ENCODE measurements at places on chromosomes 5 and 9.

- DNase-seq = no peak
These were observed 234.9 kb upstream of the DAP start for GRCh38 chr5:10995891-10996290.

DNA sequence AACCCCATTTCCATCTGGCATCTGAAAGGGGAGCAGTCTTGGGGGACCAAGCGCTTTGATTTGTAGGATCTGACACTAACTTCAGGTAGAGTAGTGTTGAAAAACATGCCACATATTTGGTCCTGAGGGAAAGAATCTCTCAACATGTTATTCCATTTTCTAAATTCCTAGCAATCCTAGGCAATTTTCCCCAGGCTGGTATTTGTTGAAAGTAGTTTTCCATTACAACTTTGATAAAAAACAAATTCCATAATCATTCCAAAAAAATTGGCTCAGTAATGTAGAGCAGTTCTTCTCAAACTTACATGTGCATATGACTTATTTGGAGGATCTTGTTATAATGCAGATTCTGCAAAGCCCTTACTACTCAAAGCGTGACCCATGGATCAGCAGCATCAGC is 477.9 kb downstream of the ACTL7B start:
- no peak for DNase-seq

GRCh38 chr9:106922026-106922425 is 59.1 kb downstream of the ZNF462 start:
- DNase-seq = no peak

DNA sequence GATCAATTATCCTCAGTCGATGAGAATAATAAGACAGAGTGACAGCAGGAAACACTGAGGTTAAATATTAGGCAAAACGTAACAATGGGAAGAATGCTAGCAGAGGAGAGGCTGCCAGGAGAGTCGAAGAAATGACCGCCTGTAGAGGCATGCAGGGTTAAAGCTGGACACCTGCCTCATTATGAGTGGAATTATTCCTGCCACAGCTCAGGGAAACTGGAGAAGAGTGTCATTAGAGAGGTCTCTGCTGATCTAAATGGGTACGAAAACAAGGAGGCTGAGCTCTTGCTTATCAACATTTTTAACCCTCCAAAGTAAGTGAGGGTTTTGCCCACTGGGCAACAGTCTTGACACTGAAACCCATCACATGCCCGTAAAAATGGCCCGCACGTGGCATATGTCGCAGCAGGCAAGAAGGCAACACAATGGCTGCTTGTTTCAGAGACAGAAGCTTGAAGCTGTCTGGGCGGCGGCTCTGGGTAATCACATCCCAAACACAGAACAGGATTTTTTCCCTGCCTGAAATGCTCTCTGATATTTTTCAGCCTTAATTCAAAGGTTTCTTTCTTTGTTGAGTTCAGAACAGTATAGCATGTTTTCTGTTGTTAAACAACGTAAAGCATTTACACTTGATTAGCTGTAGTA is 118.7 kb downstream of the MED27 start:
- no peak for DNase-seq

DNA sequence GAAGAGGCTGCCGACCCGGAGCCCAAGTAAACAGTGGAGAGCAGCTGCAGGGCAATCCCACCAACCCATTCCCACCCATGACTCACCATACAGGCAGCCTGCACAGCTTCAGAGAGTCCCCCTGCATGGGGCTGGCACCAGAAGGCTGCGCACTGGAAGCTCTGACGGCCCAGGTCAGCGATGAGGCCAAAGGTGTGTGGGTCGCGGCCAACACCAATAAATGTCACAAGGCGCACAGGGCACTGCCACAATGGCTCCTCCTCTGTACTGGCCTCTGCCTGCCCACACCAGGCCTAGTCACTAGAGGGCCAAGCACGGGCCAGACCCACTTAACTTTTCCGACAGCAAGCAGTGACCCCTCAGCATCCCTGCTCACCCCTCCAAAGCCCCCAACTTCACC is 3.0 kb upstream of the SRA1 start:
- no peak for DNase-seq

- DNase-seq = no peak
These were observed 45.7 kb upstream of the TGFBR1 start for GRCh38 chr9:99058964-99059921.

GRCh38 chr9:99072040-99072394 is 32.9 kb upstream of the TGFBR1 start:
- no peak for DNase-seq

DNA sequence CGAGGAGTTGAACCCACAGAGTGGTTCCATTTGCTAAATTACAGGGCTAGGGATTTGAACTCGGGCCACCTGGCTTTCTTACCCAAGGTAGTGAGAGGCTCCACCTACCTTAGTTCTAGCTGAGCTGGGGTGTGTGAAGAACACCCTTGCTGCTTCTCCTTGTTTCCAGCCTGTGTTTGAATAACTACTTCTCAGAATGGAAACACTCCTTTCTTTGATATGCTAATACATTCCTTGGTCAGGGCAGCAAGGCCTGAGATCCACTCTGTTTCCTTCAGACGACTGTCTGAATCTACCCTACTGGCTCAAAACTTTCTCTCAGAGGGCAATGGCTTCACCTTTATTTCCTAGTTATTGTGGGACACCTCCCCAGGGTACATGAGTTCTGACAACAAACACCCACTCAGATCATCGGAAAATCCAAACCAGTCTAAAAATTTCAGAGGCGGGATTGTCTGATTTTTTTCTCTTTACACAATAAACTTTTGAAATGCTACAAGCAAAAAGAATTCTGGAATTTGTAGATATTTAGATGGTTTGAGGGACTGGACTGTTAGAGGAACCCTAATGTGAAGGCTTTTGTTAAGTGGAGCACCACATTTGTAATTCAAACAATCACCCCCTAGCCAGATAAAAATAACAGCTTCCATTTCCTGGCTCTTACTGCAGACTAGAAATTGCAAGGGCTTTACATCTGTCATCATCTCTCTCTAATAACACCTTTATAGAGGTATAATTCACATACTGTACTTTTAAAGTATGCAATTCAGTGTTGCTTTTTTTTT is 4.0 kb upstream of the ATP6V1G1 start:
- DNase-seq = no peak

DNA sequence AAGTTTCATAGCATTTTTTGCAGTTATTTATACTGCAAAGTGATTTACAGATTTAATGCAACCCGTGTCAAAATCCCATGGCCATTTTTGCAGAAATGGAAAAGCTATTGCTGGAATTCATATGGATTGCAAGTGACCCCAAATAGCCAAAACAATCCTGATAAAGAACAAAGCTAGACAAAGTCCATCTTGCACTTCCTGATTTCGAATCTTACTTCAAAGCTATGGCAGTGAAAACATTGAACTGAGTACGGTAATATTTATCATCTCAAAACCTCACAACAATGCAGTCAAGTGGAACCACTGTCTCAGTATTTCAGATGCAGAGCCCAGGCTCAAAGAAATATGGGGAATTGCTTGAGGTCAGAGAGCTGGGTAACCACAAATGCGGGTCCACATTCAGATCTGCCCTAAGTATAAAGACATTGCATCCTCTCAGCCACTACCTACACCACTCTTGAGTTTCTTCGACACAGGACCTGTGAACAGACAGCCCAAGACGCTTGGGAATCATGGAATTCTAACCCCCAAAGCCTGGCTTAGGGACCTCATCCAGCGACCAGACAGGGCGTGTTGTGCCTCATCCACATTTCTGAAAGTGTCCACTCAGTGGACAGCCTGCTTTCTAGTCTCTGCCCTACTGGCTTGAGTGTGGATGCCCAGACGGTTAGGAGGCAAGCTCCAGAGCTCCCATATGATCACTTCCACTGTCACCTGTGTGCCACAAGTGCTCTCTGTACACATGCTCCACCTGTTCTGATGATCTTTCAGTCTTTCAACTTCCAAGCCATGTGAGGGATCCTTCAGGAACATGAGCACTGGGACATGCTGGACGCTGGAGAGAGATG is 39.3 kb upstream of the KCNIP1 start:
- no peak for DNase-seq

GRCh38 chr5:73764996-73765395 is 139.0 kb downstream of the ARHGEF28 start:
- no peak for DNase-seq

GRCh38 chr5:72508241-72509170 is 1.3 kb upstream of the ZNF366 start:
- no peak for DNase-seq

Data from stromal cell of bone marrow (primary cell).